ENCODE measurements at places on chromosomes 4 and X.
A peak's percentile ranks its signal among the peaks of the same experiment; 100 is the strongest.

GRCh38 chrX:155891446-155892210 lies 10.5 kb downstream of the VAMP7 start:
- H3K36me3 ChIP-seq, result peaks cover 30% of the 10 kb centered on the region
- no peak for DNase-seq
- H3K27ac ChIP-seq, result no peak overlapping the region
- no peaks in the 10 kb centered on the region for H3K27me3 ChIP-seq
- peaks cover 6% of the 10 kb centered on the region for H3K4me1 ChIP-seq

GRCh38 chrX:1466971-1467561 lies 14.4 kb upstream of the ASMTL start:
- peak overlapping the region; percentile 93 for H3K27ac ChIP-seq
- no peaks in the 10 kb centered on the region for H3K27me3 ChIP-seq
- peaks cover 34% of the 10 kb centered on the region for H3K36me3 ChIP-seq
- H3K4me1 ChIP-seq, result peaks cover 49% of the 10 kb centered on the region
- no peak overlapping the region for H3K4me3 ChIP-seq

GRCh38 chrX:17635231-17635630 lies 102.1 kb upstream of the SCML1 start:
- H3K4me3 ChIP-seq, result no peak overlapping the region
- H3K27me3 ChIP-seq, result no peaks in the 10 kb centered on the region
- no peaks in the 10 kb centered on the region for H3K36me3 ChIP-seq
- no peak overlapping the region for H3K27ac ChIP-seq

GRCh38 chr4:164765833-164766232 lies 11.9 kb downstream of the SMIM31 start:
- DNase-seq, result no peak
- H3K4me1 ChIP-seq, result no peaks in the 10 kb centered on the region
- no peak overlapping the region for H3K4me3 ChIP-seq
- no peaks in the 10 kb centered on the region for H3K27me3 ChIP-seq

- no peaks in the 10 kb centered on the region for H3K36me3 ChIP-seq
- no peak overlapping the region for H3K4me3 ChIP-seq
- DNase-seq, result no peak
Measured at GRCh38 chr4:54498661-54499111, 159.1 kb upstream of the KIT start.

GRCh38 chrX:118593407-118593806 lies 97.8 kb downstream of the DOCK11 start:
- no peaks in the 10 kb centered on the region for H3K27me3 ChIP-seq
- H3K36me3 ChIP-seq, result no peaks in the 10 kb centered on the region
- H3K4me1 ChIP-seq, result peaks cover 46% of the 10 kb centered on the region
- DNase-seq, result peak; percentile 51

GRCh38 chrX:10360116-10360515 lies 203.3 kb downstream of the CLCN4 start:
- H3K4me3 ChIP-seq, result no peak overlapping the region
- no peaks in the 10 kb centered on the region for H3K4me1 ChIP-seq
- H3K36me3 ChIP-seq, result no peaks in the 10 kb centered on the region
- no peak for DNase-seq
- no peak overlapping the region for H3K27ac ChIP-seq

DNA sequence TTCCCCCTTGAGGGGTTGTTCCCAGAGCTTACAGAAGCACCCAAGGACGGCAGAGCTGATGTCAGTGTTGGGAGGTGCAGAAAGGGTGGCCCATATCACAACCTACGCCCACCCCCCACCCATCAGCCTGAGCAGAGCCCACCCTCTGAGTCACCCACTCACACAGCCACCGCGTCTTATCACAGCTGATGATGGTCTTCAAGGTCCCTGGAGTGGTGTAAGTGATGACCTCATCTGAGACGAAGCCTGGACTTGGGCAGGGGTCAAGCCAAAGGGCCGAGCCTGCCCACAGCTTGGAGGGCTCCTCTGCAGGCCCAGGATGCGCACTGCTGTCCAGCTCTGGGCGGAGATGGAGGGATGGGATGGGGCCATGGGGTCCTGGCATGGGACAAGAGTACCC lies 3.0 kb upstream of the HTRA3 start:
- no peaks in the 10 kb centered on the region for H3K36me3 ChIP-seq
- no peaks in the 10 kb centered on the region for H3K4me1 ChIP-seq
- no peak for DNase-seq
- no peak overlapping the region for H3K4me3 ChIP-seq
- no peak overlapping the region for H3K27ac ChIP-seq
- H3K27me3 ChIP-seq, result no peaks in the 10 kb centered on the region

GRCh38 chrX:26511589-26512363 lies 295.8 kb downstream of the MAGEB5 start:
- no peaks in the 10 kb centered on the region for H3K27me3 ChIP-seq
- H3K27ac ChIP-seq, result peak overlapping the region; percentile 69
- H3K4me3 ChIP-seq, result no peak overlapping the region
- no peaks in the 10 kb centered on the region for H3K36me3 ChIP-seq
- peak; percentile 60 for DNase-seq

- no peak overlapping the region for H3K4me3 ChIP-seq
- H3K4me1 ChIP-seq, result no peaks in the 10 kb centered on the region
- no peaks in the 10 kb centered on the region for H3K36me3 ChIP-seq
Measured at GRCh38 chr4:55069248-55069647, 56.1 kb downstream of the KDR start.

GRCh38 chrX:107677501-107677901 lies 49.2 kb downstream of the PRPS1 start:
- H3K4me1 ChIP-seq, result peaks cover 75% of the 10 kb centered on the region
- no peak for DNase-seq
- H3K4me3 ChIP-seq, result no peak overlapping the region
- H3K27ac ChIP-seq, result peak overlapping the region; percentile 93

- no peak overlapping the region for H3K27ac ChIP-seq
- no peaks in the 10 kb centered on the region for H3K36me3 ChIP-seq
- H3K4me3 ChIP-seq, result no peak overlapping the region
Measured at GRCh38 chrX:10280071-10280470, 123.3 kb downstream of the CLCN4 start.

DNA sequence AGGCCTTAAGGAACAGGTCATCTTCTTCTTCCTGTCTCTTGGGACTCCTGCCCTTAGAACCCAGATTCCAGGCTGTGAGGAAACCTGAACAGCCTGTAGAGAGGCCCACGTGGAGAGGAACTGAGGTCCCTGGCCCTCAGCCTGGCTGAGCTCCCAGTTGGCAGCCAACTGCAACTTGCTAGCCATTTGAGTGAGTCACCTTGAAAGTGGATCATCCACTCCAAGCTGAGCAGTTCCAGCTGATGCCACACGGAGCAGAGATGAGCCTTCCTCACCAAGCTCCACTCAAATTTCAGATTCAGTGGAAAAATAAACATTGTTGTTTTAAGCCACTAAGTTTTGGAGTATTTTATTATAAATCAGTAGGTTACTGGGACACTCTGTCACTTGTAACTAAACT lies 392.5 kb downstream of the BCOR start:
- no peaks in the 10 kb centered on the region for H3K36me3 ChIP-seq
- no peaks in the 10 kb centered on the region for H3K27me3 ChIP-seq
- H3K4me1 ChIP-seq, result no peaks in the 10 kb centered on the region
- H3K4me3 ChIP-seq, result no peak overlapping the region

- DNase-seq, result no peak
- H3K4me1 ChIP-seq, result no peaks in the 10 kb centered on the region
- no peaks in the 10 kb centered on the region for H3K36me3 ChIP-seq
Measured at GRCh38 chr4:142274137-142274536, 572.0 kb downstream of the INPP4B start.

DNA sequence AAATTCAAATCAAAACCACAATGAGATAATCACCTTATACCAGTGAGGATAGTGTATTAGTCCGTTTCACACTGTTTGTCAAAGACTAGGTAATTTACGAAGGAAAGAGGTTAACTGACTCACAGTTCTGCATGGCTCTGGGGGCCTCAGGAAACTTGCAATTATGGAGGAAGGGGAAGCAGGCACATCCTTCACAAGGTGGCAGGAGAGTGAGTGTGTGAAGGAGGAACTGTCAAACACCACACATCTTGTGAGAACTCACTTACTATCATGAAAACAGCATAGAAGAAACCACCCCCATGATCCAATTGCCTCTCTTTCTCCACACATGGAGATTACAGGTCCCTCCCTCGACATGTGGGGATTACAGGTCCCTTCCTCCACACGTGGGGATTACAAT lies 54.7 kb upstream of the TRPC5 start:
- no peak for DNase-seq
- H3K27me3 ChIP-seq, result no peaks in the 10 kb centered on the region
- H3K4me1 ChIP-seq, result no peaks in the 10 kb centered on the region
- no peak overlapping the region for H3K4me3 ChIP-seq
- no peaks in the 10 kb centered on the region for H3K36me3 ChIP-seq
- no peak overlapping the region for H3K27ac ChIP-seq

GRCh38 chr4:134687646-134688628 lies 486.3 kb upstream of the PABPC4L start:
- H3K4me3 ChIP-seq, result no peak overlapping the region
- H3K4me1 ChIP-seq, result no peaks in the 10 kb centered on the region
- no peaks in the 10 kb centered on the region for H3K27me3 ChIP-seq
- DNase-seq, result no peak

GRCh38 chrX:9681422-9681821 lies 84.2 kb downstream of the GPR143 start:
- H3K4me3 ChIP-seq, result no peak overlapping the region
- DNase-seq, result no peak
- H3K27ac ChIP-seq, result no peak overlapping the region
- H3K4me1 ChIP-seq, result peaks cover 5% of the 10 kb centered on the region
- H3K27me3 ChIP-seq, result no peaks in the 10 kb centered on the region

GRCh38 chrX:2767631-2768455 lies 16.0 kb downstream of the XG start:
- H3K4me3 ChIP-seq, result no peak overlapping the region
- H3K27me3 ChIP-seq, result no peaks in the 10 kb centered on the region
- H3K36me3 ChIP-seq, result no peaks in the 10 kb centered on the region

DNA sequence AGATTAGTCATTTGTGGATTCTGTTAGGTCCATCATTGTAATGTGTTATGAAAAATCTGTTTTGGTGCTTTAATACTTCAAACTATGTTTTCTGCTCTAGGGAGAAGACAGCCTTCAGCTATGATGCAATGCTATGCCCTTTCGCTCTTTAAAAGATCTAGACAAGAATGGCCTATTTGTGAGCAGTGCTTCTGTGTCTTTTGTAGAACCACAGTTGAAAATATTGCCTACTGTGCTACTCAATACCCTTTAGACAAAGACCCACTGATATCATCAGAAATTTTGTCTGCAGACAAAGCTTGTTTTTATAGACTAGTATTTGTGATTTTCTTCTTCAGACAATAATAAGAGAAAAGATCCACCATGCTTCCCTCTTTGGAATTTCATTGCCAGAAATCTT lies 44.6 kb upstream of the SLITRK2 start:
- no peaks in the 10 kb centered on the region for H3K36me3 ChIP-seq
- no peaks in the 10 kb centered on the region for H3K4me1 ChIP-seq
- no peak overlapping the region for H3K27ac ChIP-seq
- DNase-seq, result no peak

- DNase-seq, result no peak
- H3K27me3 ChIP-seq, result no peaks in the 10 kb centered on the region
- H3K4me3 ChIP-seq, result no peak overlapping the region
- H3K36me3 ChIP-seq, result no peaks in the 10 kb centered on the region
- no peak overlapping the region for H3K27ac ChIP-seq
Measured at GRCh38 chr4:1568855-1569460, 115.2 kb downstream of the FAM53A start.

DNA sequence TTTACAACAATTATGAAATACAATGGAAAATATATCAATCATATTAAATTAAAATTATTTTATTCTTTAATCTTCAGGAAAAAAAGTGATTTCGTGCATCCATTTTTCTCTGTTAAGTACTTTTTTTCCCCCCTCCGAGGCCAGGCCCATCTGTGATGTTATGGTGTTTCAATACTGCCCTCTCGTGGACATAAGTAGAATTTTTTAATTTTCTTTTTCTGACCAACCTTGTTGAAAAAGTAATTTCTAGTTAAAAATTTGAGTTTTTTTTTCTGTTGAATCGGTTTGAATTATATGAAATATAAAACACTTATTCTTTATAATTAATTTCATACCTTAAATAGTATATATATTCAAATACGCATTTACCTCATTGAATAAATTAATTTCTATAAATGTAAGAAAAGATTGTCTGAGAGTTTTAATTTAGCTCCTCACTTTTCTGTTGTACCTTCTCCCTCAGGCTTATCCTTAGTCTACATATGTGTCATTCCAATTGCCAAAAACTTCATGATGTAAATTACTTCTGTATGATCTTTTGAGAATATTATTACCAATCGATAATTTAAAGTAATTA lies 175.8 kb upstream of the TECRL start:
- peak; percentile 75 for DNase-seq
- no peak overlapping the region for H3K4me3 ChIP-seq
- H3K36me3 ChIP-seq, result no peaks in the 10 kb centered on the region
- no peaks in the 10 kb centered on the region for H3K4me1 ChIP-seq
- H3K27me3 ChIP-seq, result no peaks in the 10 kb centered on the region

- H3K27me3 ChIP-seq, result no peaks in the 10 kb centered on the region
- no peaks in the 10 kb centered on the region for H3K36me3 ChIP-seq
- H3K4me3 ChIP-seq, result no peak overlapping the region
- no peak overlapping the region for H3K27ac ChIP-seq
- no peaks in the 10 kb centered on the region for H3K4me1 ChIP-seq
- DNase-seq, result no peak
Measured at GRCh38 chr4:5816101-5816500, 76.8 kb downstream of the CRMP1 start.

DNA sequence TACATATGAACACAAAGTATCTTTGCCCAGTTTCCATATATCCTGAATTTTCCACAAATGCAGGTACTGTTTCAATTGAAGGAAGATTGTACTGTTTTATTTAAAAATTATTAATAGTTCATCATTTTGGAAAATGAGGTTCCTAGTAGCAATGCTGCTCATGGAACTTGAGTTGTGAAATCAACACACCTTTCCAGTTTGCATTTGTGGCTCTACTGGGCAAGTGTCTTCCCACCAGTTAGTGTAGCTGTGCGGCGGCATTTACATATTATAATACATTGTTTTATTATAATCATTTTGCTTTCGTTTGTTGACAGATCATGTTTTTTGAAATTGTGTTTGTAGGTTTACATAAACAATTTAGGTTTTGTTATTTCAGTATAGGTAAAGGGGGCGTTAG lies 2.0 kb upstream of the DDX3X start:
- peak overlapping the region; percentile 90 for H3K4me3 ChIP-seq
- H3K36me3 ChIP-seq, result peaks cover 18% of the 10 kb centered on the region
- H3K27me3 ChIP-seq, result no peaks in the 10 kb centered on the region

DNA sequence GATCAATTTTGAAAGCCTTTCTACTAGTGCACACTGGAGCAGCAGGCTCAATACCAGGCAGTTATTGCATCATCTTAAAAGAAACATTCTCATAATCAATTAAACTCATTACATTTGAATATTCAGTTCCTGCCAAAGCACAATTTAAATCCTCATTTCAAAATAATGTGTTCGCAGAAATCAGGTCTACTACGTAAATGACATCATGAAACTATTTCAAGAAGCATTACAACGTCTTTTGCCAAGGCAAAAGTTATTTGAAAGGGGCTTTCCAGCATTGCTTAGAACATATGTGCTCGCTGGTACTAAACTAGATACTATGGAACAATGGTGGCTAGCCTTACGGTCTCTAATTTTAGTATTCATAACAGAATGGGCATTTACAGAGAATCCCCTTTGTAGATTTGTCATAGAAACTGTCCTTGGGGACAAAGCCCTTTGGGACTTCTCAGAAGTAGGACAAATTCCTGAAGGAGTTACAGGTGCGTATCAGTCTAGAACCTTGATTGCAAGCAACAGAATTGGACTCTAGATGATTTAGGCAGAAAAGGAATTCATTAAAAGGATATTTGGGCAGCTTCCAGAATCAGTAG lies 27.6 kb upstream of the HUWE1 start:
- H3K27ac ChIP-seq, result no peak overlapping the region
- no peak for DNase-seq
- no peak overlapping the region for H3K4me3 ChIP-seq
- H3K4me1 ChIP-seq, result peaks cover 15% of the 10 kb centered on the region
- no peaks in the 10 kb centered on the region for H3K36me3 ChIP-seq

GRCh38 chr4:94598758-94599157 lies 147.0 kb downstream of the PDLIM5 start:
- H3K4me1 ChIP-seq, result no peaks in the 10 kb centered on the region
- H3K4me3 ChIP-seq, result no peak overlapping the region
- DNase-seq, result no peak
